Stimulated activated CD8-positive, alpha-beta memory T cell treated with anti-CD3 and anti-CD28 coated beads, Interleukin-4, amount 100 ng/mL, for 1 hour (primary cell): ENCODE measurements at places on chromosomes 5 and 9.

GRCh38 chr5:39755986-39756385 lies 331.2 kb upstream of the DAB2 start:
- DNase-seq: no peak

DNA sequence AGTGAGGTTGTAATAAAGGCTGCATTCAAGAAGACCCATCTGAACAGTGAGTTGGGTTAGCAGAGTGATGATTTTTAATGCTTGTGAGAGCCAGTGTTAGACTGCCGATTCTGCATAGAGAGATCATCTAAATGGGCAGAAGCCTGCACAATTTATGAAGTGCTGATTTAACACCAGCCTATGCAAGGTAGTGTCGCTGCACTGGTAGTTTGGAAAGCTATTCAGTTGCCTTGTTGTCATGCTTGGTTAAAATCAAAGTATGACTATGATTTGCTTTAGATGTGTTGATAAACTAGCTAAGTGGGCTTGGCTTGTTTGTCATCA lies 379 bp upstream of the LRRTM2 start:
- DNase-seq: no peak

GRCh38 chr5:2797981-2798380 lies 46.5 kb upstream of the IRX2 start:
- DNase-seq: no peak

GRCh38 chr9:15354713-15355112 lies 47.7 kb upstream of the TTC39B start:
- no peak for DNase-seq

DNA sequence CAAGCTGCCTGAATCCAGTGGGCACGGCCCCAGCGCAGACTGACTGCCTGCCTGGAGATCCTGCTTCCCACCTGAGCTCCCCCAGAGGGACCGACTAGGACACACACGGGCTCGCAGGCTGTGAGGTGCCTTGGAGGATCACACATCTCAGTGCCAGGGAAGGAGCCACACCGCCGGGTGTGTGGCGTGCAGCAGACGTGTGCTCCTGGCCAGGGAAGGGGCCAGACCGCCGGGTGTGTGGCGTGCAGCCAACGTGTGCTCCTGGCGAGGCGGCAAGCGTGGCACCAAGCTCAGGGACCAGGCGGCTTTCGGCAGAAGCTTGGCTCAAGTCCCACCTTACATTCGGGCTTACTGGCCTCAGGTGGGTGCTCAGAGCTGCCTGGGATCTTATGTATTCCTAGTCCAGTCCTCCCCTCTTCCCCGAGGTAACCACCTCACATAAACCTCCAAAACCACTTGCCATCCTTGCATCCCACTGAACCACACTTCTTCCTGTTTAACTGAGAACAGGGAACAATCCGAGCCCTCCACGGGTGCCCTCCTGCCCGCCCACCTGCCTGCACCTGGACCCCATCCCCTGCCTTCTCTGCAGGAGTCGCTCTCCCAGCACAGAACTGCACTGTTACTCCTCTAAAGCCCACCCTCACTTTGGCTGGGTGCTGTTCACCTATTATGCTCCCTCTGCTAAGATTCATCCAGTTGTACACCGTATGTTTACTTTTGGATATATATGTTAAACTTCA lies 22.4 kb upstream of the MRNIP start:
- no peak for DNase-seq

DNA sequence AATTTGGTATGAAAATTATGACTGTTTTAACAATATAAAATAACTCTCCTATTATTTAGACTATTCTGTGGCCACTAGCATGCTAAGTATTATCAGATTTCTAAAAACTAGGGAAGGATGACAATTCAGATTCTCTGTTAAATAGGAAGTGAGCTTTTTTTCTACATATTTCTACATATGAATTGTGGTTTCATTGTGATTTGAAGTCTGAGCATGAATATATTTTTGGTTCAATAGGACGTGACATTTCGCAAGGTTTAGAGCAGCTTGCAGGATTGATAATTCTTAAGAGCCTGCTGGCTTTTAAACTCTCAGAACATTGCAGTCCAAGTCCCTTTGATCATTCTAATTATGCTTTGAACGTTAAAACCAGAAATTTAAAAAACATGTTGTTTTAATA lies 82.9 kb downstream of the ADGRV1 start:
- no peak for DNase-seq

DNA sequence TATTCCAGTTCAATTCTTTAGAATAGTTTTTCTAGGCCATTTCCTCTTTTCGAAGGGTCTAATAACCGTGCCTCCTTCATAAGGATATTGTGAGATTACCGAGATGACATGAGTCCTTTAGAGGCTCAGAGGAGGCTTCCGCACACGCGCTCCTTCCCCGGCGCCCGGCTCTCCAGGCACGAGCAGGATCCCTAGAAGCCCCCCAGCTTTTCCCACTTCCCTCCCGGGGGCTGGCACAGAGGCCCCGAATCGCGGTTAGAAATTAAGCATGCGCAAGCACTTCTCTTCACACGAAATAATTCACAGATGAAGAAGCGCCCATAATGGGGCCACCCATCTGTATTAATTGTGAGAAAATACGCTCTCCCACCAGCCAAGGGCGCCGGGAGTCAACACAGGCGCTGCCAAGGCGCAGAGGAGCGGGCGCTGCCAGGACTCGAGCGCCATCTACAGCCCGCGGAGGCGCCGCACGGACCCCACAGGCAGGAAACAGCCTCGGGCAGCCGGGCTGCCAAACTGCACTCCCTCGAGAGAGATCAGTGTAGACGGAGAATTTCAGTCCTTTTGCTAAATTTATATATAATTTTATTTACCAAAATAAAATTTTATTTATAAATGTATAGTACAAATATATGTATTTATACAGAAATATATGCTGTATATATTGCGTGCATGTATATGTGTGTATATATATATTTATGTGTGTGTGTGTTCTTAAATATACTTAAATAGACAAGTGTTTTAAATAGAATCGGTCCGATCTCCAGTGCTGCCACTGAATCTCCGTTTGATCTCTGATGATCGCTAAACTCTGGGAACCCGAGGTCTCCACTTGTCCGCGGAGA lies 258.1 kb upstream of the NFIL3 start:
- DNase-seq: peak; percentile 14

GRCh38 chr5:173910215-173910614 lies 22.1 kb downstream of the CPEB4 start:
- DNase-seq: no peak

GRCh38 chr9:134533850-134534588 lies 107.6 kb upstream of the COL5A1 start:
- DNase-seq: no peak

- no peak for DNase-seq
Observed at GRCh38 chr9:132061526-132061925, 18.1 kb downstream of the MED27 start.

DNA sequence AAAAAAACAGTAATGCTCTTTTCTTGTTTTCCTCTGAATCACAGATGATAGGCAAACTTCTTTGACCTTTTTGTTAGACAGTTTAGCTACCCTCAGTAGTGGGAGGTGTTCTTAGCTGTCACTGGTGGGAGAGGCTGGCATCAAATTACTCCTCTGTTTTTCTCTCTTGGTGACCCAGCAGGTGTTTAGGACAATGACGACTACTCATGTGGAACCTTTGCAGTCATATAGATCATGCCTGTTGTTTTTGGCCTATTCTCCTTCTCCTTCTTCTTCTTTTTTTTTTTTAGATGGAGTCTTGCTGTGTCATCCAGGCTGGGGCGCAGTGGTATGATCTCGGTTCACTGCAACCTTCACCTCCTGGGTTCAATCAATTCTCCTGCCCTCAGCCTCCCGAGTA lies 15.4 kb upstream of the NPR2 start:
- DNase-seq: no peak

DNA sequence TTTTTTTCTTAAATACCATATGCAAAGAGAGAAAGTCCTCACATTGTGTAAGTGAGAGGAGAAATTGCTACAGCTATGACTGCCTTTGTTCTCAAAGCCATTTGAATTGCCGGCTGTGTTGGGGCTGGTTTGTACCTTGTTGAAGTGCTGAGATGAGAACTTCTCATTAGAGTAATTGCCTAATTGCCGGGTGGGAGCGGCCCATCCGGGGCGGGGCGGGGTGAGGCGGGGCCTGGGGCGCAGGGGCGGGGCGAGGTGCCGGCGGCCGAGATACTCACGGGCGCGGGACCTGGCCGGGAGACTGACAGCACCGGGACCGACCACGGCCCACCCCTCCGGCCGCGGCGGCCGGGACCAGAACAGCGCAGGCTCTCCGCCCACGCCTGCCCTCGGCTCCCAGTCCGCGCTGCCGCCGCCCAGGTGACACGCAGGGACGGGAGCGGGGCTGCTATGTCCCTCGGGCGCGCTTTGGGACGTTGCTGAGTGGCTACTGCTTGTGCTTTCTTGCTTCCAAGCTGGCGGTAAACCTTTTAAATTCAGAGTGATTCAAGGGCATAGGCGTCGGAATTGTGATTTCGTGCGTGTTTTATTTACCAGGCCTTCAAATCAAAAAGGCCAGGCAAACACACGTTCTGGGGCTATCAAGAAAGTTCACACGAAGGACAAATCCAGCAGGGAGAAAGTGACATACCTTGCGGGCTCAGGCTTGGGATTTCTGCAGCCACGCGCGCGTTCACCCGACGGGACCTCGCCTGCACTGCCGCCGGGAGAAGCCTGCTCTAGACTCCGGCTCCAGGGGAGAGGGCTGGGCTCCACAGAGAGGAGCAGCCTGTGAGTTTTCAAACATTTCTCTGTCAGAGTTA lies 269.1 kb downstream of the FANCC start:
- no peak for DNase-seq

DNA sequence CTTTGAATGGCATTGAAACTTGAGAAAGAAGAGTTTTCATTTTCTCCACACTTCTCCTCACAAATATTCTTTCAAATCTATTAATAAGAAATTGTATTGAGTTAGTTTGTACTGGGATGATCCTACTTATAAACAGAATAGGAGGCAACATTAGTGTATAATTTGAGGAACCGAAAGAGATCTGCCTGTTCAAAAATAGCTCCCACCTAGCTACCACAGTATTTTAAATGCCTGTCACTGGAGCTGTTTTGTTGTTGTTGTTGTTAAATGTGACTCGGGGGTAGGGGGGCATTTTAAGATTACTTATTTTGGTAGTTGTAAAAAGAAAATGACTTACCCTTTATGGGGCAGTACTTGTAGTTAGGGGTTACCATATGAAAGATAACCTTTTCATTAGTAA lies 20.1 kb upstream of the HAPLN1 start:
- no peak for DNase-seq

GRCh38 chr5:160757194-160757593 lies 94.8 kb downstream of the ATP10B start:
- DNase-seq: no peak
